ENCODE measurements at places on chromosomes 7 and 10.

GRCh38 chr7:76211216-76211615 is 9.5 kb downstream of the SRRM3 start:
- H3K27ac ChIP-seq, result no peak overlapping the region
- peaks cover 53% of the 10 kb centered on the region for H3K27me3 ChIP-seq
- DNase-seq, result no peak
- no peaks in the 10 kb centered on the region for H3K36me3 ChIP-seq
- H3K4me1 ChIP-seq, result no peaks in the 10 kb centered on the region

DNA sequence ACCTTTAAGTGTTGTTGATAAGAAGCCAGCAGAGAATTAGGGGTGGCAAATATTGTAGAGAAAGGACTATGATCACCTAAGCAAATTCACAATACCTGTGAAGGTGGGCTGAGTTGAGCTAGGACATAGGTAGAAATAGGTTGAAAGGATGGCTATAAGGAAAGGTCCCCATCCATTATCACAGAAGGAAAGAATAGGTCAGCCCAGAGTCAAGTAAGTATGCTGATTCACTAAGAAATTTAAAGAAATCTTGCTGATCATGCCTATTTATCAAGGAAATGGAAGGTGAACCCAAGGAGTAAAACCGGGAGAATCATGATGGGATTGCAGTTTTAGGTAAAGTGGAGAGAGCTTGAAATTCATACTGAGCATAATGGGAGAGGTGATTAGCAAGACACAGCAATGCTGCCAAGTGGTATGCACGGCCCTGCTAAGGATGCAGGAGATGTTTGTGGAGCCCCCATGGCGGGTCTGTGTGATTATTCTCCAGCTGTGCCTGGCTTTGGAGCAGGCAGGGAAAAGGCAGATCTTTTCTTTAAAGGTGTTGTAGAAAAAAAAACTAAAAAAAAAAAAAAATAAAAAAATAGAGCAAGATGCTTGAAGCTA is 399.4 kb downstream of the PLXDC2 start:
- H3K27me3 ChIP-seq, result no peaks in the 10 kb centered on the region
- H3K36me3 ChIP-seq, result no peaks in the 10 kb centered on the region
- no peak for DNase-seq
- no peaks in the 10 kb centered on the region for H3K4me1 ChIP-seq

DNA sequence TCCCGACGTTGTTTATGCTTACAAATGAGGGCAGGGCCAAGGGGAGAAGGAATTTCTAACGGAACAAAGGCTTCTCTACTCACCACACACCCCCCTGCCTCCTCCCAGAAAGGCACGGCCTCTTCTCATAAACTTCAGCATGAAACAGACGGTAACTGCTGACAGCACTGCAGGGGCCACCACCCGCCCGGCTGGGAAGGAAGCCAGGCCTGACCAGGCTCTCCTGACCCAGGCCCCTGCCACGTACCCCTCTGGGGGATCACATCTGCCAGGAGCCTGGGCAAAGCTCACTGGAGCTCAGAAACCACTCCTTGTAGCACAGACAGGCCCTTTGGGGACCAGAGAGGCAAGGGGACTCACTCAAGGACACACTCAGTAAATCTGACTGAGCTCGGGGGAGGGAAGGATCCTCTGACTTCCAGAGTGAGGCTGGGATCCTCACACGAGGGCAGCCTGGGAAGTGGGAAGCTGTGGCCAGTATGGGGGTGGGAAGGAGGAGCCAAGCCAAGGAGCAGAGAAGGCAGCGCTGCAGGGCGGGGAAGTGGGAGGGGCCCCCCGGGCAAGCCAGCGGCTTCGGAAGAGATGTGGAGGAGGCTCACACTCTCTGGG is 46.1 kb downstream of the ZCCHC24 start:
- no peak for DNase-seq
- no peak overlapping the region for H3K27ac ChIP-seq
- no peaks in the 10 kb centered on the region for H3K4me1 ChIP-seq
- no peaks in the 10 kb centered on the region for H3K36me3 ChIP-seq

DNA sequence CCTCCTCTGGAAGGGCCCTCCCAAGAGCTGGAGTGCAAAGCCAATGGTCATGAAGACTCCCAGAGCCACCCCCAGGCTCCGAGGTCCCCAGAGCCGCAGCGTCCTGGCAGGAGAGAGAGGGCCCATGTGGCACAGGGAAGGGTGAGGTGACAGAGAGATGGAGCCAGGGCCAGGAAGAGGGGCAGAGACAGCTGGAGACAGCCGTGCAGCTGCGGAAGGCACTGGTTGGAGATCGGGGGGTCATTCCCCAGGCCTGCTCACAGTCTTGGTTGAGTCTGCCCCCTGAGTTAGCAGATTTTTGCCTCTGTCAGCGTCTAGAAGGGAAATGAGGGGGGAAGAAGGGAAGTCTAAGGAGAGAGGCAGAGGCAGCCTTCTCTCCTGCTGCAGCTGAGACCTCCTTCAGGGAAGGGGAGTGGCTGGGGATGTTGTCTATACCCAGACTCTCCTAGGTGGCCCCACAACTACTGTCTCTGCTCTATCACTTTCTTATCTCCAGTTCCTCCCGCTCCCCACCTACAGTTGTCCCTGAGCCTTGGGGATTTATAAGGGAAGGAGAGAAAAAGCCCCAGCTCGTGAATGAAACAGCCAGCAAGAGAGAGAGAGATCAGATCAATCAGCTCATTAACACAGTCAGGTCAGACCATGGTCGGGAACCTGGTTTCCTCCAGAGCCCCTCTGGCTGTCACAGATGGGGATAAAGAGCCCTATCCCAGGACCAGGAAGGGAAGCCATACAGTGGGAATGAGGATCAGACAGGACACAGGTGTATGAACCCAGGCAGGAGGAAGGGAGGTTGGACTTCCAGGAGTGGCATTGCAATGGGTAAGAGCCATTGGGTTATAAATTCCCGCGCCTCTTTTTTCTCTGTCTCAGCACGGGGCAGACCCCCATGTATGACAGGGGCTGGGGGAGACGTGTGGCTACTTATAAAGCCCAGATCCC is 1.2 kb downstream of the GAL3ST4 start:
- H3K27me3 ChIP-seq, result peaks cover 48% of the 10 kb centered on the region
- H3K27ac ChIP-seq, result no peak overlapping the region
- H3K4me1 ChIP-seq, result peaks cover 53% of the 10 kb centered on the region
- DNase-seq, result no peak

DNA sequence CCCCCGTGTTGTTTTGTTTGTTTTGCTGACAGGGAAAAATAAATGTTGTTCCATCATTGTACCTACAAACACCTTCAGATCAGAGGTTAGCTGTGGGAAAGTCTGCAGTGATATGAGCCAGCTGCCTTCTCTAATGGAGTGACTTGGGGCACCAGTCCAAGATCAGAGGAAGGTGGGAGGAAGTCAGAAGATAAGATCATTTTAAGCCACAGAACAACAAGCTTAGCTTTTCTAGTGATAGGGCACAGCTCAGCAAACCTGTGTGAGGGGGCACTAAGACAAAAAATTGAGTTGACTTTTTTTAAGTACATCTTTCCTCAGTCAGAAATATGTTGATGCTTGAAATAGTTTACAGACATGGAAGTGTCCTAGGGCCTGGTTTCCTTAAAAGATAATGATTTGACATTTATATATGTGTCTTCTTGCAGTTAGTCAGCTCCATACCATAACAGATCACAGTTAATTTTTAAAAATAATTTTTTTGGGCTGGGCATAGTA is 240.3 kb upstream of the KAT6B start:
- peak overlapping the region; percentile 94 for H3K27ac ChIP-seq
- DNase-seq, result peak; percentile 38
- H3K4me3 ChIP-seq, result peak overlapping the region; percentile 72
- no peaks in the 10 kb centered on the region for H3K27me3 ChIP-seq
- H3K36me3 ChIP-seq, result peaks cover 2% of the 10 kb centered on the region

GRCh38 chr7:93985101-93985500 is 19.1 kb downstream of the BET1 start:
- H3K36me3 ChIP-seq, result no peaks in the 10 kb centered on the region
- no peak overlapping the region for H3K27ac ChIP-seq
- no peaks in the 10 kb centered on the region for H3K27me3 ChIP-seq
- H3K4me3 ChIP-seq, result no peak overlapping the region
- DNase-seq, result no peak

DNA sequence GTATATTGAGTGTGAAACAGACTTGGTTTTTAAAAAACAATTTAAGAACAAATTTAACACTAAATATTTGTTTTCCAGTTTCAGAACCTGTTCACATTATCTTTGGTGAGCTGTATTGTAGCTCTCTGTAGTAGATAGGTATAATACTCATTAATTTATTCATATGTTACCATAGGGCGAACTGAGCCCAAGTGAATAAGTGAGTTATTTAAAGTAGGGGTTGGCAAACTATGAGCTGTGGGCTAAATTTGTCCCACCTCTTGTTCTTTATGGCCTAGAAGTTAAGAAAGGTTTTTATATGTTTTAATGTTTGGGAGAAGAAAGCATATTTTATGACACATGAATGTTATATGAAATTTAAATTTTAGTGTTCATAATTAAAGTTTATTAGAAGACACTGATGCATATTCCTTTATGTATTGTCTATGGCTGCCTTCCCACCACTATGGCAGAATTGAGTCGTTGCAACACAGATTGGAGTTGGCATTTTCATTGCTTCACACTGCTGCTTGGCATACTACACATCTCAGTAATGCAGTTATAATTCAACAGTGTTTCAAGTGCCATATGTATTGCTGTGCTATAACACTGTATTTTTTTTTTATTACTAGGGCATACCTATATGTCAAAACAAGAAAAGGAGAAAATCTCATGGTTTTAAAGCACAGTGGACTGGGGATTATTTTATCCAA is 146.5 kb downstream of the ADK start:
- H3K36me3 ChIP-seq, result no peaks in the 10 kb centered on the region
- H3K4me3 ChIP-seq, result no peak overlapping the region
- no peak for DNase-seq
- peaks cover 10% of the 10 kb centered on the region for H3K4me1 ChIP-seq
- H3K27ac ChIP-seq, result no peak overlapping the region
- H3K27me3 ChIP-seq, result no peaks in the 10 kb centered on the region

DNA sequence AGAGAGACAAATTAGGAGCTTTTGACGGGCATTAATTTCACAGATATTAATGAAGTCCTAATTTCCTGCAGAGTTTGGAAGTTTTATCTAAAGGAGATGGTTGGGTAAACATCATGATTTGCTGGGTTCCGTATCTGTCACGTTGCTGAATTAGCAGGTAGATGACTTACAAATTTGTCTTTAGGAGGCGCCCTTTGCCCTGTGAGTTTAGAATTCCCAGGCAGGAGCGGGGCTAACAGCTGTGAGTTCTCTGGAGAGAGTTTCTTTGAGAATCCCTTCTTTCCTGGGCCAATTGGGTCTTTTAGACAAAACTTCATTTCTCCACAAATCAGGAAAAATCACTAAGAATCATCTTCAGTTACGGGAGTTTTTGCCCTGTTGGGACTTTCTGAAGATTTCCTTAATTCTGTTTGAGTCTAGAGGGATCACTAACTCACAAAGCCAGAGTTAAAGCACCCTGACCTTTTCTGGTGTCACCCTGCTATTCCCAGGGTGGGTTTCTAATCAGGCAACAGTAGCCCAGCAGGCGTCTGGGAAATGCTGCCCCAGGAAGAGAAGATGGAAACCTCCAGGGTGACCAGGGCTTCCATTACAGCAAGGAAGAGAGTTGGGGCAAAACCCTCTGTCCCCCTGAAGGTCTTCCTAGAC is 63.7 kb downstream of the PRKCQ start:
- DNase-seq, result no peak
- H3K4me1 ChIP-seq, result peaks cover 89% of the 10 kb centered on the region
- H3K4me3 ChIP-seq, result no peak overlapping the region
- peak overlapping the region; percentile 75 for H3K27ac ChIP-seq

GRCh38 chr7:23357190-23358093 is 58.3 kb downstream of the MALSU1 start:
- H3K36me3 ChIP-seq, result no peaks in the 10 kb centered on the region
- DNase-seq, result no peak
- H3K27me3 ChIP-seq, result peaks cover 62% of the 10 kb centered on the region
- no peak overlapping the region for H3K4me3 ChIP-seq

- no peak overlapping the region for H3K27ac ChIP-seq
- H3K27me3 ChIP-seq, result peaks cover 32% of the 10 kb centered on the region
- no peaks in the 10 kb centered on the region for H3K4me1 ChIP-seq
- H3K36me3 ChIP-seq, result peaks cover 2% of the 10 kb centered on the region
- DNase-seq, result no peak
- no peak overlapping the region for H3K4me3 ChIP-seq
Observed at GRCh38 chr10:59606551-59606961, 103.1 kb downstream of the SLC16A9 start.

DNA sequence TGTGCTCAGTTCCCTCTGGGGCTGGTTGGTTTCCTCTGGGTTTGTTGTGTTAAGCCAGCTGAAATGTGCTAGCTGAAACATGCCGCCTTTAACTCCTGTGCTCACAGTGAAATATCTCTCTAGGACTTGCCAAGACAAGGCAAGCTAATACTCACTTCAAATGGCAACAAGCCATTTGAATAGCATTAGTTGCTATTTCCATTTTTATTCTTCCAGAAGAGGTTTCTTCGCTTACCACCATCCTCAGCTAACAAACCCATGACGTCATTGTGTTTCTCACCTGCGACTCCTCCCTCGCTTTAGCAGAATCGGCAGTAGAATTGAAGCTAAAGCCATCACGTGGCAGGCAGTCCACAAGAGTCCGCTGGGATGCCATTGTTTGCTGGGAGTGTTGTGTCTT is 61.3 kb downstream of the ZNF22 start:
- H3K4me3 ChIP-seq, result no peak overlapping the region
- no peak for DNase-seq
- peaks cover 34% of the 10 kb centered on the region for H3K27me3 ChIP-seq
- H3K4me1 ChIP-seq, result no peaks in the 10 kb centered on the region
- peaks cover 2% of the 10 kb centered on the region for H3K36me3 ChIP-seq
- no peak overlapping the region for H3K27ac ChIP-seq

DNA sequence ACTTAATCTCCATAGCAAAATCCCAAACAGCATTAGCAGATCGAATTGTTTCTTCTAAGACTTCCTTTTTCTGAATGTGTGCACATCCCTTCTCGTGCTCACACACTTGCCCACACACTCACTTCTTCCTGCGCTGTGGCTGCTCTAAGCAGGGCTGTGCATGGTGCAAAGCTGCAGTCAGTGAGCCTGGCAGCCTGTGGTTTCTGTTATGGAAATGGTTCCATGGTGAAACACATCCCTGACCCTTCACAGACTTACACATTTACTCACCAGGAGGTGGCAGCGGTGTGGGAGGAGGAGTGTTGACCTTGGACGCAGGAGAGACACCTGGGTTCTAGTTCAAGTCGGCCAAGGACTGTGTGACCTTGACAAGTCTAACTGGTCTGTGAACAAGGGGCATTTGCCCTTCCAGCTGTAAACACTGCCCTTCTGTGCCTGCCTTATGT is 24.9 kb downstream of the MTURN start:
- H3K27me3 ChIP-seq, result no peaks in the 10 kb centered on the region
- H3K27ac ChIP-seq, result peak overlapping the region; percentile 2
- H3K4me1 ChIP-seq, result peaks cover 54% of the 10 kb centered on the region

GRCh38 chr10:111323389-111323966 is 246.6 kb downstream of the ADRA2A start:
- no peaks in the 10 kb centered on the region for H3K36me3 ChIP-seq
- peaks cover 51% of the 10 kb centered on the region for H3K27me3 ChIP-seq
- H3K4me1 ChIP-seq, result no peaks in the 10 kb centered on the region
- H3K4me3 ChIP-seq, result no peak overlapping the region
- no peak for DNase-seq

GRCh38 chr7:117458977-117459583 is 20.7 kb upstream of the CFTR start:
- H3K4me1 ChIP-seq, result no peaks in the 10 kb centered on the region
- no peaks in the 10 kb centered on the region for H3K36me3 ChIP-seq
- no peak overlapping the region for H3K4me3 ChIP-seq
- no peak for DNase-seq
- no peak overlapping the region for H3K27ac ChIP-seq
- H3K27me3 ChIP-seq, result no peaks in the 10 kb centered on the region

GRCh38 chr7:151310578-151310977 is 31.0 kb upstream of the NUB1 start:
- no peaks in the 10 kb centered on the region for H3K36me3 ChIP-seq
- peaks cover 17% of the 10 kb centered on the region for H3K27me3 ChIP-seq
